ENCODE measurements at places on chromosomes 2 and 18.

DNA sequence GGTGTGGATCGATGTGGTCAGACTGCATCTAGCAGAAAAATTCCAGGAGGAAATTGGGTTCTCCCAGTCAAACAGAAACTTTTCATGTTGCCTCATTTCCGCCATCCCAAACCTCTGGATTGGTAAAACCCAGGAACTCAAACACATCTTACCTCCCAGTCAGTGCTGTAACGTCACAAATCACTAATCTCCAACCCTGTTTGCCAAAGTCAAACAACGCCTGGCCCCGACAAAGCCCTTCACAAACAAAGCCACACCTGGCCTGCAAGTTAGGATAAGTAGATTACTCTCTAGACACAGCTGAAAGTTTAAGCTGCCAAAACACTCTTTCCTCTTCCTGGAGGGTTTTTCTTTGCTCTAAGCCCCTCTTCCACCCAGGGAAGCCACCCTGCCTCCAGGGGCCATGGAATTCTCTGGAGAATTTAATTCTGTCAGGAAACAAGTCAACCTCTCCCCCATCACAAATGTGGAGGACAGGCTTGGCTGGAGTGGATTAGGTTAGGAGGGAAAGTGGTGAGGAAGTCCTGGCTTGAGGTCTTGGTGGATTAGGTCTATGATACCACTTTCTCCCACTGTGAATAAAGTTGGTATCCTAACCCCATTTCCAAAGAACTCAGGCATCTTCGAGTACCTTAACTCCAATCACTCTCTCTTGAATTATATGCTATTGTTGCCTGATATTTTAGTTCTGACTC lies 86.7 kb downstream of the LYPD6B start:
- no peak for DNase-seq

- no peak for DNase-seq
Observed at GRCh38 chr18:26772691-26773090, 92.8 kb downstream of the AQP4 start.

- DNase-seq, result no peak
Observed at GRCh38 chr18:48855422-48856377, 95.1 kb downstream of the SMAD7 start.

DNA sequence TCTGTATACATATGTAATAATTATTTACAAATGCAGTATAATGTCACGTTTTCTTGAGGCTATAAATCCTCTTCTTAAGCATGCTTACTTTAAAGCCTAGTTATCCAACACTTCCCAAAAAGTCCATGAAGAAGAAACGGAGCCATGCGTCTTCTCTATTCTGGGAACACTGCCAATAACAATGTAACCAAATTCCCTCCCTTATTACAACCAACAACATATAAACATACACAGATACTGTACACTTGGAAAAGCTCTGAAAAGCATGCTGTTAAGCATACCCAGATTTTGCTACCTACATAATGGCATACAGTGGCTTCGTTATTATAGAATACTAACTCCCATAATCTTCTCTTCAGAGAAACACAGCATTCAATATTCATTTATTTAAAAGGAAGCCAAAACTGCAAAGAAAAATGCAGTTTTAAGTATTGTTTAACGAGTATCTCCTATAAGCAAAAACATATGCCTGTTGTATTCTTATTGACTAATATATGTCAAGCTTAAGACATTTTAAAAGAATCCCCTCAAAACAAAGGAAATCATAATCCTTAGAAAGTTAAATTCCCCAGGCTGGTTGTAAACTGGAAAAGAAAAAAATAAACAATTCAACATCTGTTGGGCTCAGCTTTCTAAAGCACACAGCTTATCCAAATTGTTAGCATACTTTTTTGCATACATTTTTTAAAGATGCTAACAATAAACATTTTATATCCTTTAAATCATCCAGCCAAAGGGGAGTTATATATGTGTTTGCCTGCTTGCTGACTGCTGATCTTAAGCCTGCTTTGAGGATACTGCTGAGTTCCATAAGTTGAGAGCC lies 83.4 kb downstream of the SLC25A12 start:
- no peak for DNase-seq

DNA sequence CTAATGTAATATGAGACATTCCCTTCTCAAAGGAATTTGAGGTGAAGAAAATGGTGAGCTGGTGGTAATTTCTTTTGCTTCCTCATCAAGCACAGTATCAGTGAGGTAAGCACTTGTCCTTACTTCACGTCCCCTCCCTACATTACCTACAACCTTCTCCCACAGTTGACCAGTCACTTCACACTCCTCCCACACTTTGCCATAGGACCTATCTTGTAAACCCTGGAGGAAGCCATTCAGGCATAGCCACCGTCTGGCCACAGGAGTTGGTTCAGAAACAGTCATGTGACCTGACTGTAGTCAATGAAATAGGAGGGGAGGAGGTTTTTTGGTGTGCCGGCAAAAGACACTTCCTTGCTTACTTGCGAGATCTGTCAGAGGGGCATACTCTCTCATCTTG lies 12.1 kb downstream of the ACOXL start:
- DNase-seq, result no peak

DNA sequence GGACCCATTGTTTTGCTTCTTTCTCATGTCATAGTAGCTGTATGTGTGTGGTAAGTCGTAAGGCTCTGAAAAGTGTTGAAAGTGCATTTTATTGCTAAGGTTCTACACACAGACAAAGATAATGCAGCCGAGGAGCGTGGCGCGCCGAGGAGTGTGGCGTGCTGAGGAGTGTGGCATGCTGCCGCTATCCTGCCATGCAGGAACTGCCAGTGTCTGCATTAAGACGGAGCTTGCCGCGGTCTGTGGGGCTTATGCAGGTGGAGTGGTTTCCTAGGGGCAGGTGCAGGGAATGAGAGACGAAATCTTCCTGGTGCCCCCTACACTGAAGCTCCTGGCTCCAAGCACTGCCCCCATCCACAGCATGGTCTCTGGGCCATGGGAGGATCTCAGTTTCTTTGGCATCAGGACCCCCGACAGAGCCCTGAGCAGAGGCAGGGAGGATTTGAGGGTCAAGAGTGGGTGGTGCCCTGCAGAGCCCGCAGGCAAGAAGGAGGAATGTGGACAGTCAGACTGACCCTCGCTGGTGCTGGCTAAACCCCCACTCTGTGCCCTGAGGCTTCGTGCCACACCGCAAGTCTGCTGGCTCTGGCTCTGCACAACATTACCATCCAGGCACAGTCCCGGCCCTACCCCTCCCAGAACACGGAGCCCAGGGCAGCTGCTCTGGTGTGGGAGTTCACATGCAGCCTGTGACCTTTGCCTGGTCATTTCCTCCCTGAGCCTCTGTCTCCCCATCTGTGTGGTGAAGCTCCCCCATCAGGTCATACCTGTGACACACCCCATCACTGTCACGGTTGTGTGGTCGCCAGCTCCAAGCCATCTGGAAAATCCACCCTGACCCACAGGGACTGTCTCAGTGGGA lies 3.2 kb downstream of the SNED1 start:
- DNase-seq, result no peak

- DNase-seq, result no peak
Observed at GRCh38 chr2:172280571-172281361, 146.6 kb upstream of the ITGA6 start.

- DNase-seq, result no peak
Observed at GRCh38 chr2:70751881-70752280, 16.1 kb downstream of the ADD2 start.

DNA sequence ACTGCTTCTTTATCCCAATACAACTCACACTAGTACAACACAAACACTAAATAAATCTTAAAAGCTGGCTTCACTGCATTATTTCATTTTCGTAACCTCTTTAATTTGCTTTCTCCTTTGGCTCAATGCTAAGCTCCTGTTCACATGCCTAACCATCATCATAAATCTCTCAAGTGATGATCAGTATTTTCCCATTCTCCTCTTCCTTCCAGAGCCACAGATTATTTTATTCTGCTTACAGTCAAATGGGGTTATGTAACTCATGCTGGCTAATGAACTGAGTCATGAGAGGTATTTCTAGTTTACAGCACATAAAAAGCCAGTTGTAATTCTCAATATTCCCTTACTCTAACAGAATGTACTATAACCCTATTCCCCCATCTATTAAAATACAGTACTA lies 350.4 kb upstream of the ZC3H15 start:
- DNase-seq, result no peak

GRCh38 chr18:37577051-37577611 lies 11.5 kb upstream of the CELF4 start:
- DNase-seq, result no peak

- no peak for DNase-seq
Observed at GRCh38 chr18:36419900-36420531, 122.5 kb downstream of the FHOD3 start.

DNA sequence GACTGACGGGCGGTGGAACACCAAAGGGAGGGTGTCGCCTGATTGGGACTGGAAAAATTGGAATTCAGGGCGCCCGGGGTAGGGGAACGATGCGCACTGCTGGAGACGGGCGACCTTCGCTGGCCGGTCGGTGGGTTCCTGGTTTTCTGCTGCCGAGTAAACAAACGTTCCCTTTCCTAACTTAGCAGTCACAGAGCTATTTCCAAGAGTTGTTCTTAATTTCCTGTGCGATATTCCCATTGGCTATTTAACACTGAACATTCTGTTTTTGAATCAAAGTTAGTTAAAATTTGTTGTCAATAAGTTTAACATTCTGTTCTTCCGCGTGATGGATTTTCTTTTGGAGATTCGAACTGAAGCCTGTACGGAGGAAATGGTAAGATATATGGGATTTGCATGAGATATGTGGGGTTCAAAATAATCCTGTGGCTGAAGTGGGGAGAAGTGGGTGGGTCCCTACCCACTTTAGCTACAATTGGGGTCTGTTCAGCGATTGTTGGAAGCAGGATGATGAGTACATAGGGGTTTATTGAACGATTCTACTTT lies 862 bp downstream of the C18orf54 start:
- DNase-seq, result no peak

DNA sequence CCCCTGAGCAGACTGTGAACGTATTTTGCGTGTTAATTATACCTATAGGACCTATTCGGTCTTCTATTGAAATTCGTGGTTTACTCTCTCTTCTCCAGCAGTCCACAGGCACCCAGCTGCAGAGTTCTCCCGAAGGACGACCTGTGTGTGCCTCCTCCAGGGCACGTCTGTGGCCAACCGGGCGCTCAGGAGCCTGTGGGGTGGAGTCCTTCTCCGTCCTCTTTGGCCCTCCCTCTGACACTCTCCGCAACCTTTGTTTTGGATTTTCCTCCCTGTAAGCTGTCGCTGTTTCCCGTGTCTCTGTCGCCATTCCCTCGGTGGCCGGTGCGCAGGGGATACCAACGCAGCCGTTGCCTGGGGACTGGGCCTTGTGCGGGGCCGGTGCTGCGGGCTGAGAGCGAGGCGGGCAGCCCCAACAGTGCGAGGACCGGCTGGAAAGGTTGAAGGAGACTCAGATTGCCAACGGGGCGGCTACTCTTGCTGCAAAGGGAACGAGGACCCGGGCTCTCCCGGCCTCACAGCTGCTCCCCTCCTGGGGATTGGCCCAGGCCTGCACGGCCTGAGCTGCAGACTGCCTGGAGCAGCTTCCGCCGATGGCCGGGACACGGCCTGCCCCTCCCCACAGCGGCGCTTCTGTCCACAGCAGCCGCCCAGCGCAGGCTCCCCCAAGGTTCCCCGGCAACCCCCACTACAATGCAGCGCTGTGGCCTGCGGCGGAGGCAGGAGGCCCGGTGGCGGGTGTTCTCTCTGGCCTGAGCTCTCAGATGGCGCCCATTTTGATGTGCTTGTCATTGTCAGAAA lies 221.0 kb downstream of the MTX2 start:
- DNase-seq, result no peak

- DNase-seq, result no peak
Observed at GRCh38 chr2:12273111-12273510, 443.6 kb upstream of the TRIB2 start.

GRCh38 chr2:95158891-95159619 lies 593 bp downstream of the ZNF514 start:
- no peak for DNase-seq

- no peak for DNase-seq
Observed at GRCh38 chr2:181300600-181301291, 156.4 kb upstream of the ITGA4 start.

DNA sequence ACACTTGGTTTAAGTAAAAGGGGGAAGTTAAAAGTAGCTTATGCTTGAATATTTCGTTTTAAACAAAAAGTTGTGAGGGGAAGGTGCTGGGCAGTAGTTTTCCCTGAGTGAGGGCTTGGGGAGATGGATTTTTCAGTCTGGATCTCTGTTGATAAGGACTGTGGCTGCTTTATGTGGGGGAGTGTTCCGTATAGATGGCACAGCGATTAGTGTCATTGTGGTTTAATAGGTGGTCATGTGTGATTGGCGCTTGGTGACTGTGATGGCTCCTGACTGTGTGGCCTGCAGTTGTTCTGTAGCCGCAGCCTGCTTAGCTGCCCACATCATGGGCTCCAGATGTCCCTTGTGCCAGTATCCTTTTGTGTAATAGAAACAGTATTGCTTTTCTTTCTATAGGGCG lies 156.2 kb downstream of the WDSUB1 start:
- DNase-seq, result no peak

GRCh38 chr2:75344146-75344545 lies 144.8 kb upstream of the TACR1 start:
- no peak for DNase-seq

GRCh38 chr2:169542433-169542832 lies 31.2 kb downstream of the FASTKD1 start:
- DNase-seq, result no peak

- no peak for DNase-seq
Observed at GRCh38 chr2:208609166-208609804, 202.7 kb downstream of the PTH2R start.

- DNase-seq, result no peak
Observed at GRCh38 chr2:12428786-12429185, 287.9 kb upstream of the TRIB2 start.

- no peak for DNase-seq
Observed at GRCh38 chr2:28639092-28639691, 112.4 kb upstream of the PPP1CB start.

- no peak for DNase-seq
Observed at GRCh38 chr2:163734881-163735684, 725 bp downstream of the FIGN start.

GRCh38 chr2:46552079-46552478 lies 72.7 kb downstream of the TMEM247 start:
- no peak for DNase-seq

DNA sequence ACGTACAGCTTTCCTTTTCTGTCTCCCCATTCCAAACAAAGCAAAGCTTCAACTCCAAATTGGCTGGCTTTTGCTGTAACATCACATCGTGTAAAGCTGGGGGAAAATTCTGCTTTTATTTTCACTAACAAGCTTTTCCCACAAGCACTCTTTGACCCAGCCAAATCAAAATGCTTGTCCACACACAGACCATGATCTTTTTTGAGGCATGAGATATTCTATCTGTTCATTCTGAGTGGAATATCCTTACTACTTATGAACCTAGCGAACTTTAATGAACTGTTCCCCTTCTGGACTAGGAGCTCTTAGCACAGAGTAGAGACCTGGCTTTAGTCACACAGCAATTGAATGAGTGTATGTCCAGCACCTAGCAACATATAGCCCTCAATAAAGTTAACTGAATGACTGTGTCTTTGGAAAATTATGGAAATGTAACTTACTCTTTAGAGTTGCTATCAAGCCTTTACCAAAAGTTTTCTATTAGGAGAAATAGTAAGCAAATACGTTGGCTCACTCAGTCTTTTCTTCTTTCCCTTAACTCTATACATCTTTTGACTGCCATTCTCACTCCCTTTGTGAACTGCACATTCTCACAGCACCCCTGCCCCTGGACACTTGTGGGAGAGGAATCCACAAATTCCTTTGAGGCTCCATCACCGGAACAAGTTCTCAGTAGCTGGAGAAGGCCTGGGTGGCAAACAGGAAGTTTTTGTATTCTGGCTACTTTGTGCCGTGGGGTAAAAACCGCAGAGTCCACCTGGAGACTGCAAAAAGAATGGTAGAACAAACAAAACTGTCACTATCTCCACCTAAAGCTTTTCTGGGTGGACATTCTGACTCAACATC lies 1.3 kb upstream of the UBE2E3 start:
- DNase-seq, result peak; percentile 6

- no peak for DNase-seq
Observed at GRCh38 chr2:157466764-157467163, 22.9 kb upstream of the CYTIP start.

All from cerebellar nuclear complex (tissue), 1 donor.